ENCODE measurements at places on chromosomes 7 and 10.

DNA sequence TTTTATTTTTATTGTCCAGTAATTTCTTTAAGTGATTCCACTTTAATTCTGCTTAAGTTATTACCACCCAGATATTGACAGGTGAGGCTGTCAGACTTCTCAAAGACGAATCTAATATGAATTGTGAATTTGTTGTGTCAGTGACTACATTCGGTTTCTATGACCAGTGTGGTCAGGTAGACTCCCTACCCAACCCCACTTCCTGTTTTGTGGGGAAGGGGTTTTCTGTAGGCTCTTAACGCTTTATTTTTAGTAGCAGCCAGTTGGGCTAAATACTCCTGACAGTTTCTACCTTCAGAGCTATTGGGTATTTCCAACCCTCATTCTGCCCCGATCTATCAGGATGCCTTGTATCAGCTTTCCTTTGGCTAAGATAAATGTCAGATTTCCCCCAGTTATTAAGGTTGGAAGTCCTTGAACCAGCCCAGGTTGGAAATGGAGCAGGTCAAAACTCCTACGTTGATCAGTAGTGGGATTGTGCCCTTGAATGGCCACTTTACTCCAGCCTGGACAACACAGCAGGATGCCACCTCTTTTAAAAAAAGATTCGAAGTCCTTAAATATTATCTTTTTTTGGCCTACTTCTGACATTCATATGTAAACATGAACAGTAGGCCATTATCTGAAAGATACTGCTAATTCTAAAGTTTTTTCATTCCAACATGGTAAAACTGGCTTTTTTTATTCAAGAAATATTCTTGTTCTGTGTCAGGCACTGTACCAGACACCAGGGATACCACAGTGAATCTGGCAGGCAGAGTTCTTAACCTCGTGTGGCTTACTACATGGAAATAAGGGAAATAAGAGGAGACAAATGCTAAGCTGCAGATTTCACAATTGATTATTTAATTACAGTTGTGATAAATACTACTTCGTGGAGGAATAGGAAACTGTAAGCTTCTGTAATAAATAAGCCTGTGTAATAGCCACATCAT, 133.3 kb upstream of the SAMD8 start:
- DNase-seq: no peak

- DNase-seq: no peak
Observed at GRCh38 chr7:18283045-18283444, 212.5 kb upstream of the HDAC9 start.

DNA sequence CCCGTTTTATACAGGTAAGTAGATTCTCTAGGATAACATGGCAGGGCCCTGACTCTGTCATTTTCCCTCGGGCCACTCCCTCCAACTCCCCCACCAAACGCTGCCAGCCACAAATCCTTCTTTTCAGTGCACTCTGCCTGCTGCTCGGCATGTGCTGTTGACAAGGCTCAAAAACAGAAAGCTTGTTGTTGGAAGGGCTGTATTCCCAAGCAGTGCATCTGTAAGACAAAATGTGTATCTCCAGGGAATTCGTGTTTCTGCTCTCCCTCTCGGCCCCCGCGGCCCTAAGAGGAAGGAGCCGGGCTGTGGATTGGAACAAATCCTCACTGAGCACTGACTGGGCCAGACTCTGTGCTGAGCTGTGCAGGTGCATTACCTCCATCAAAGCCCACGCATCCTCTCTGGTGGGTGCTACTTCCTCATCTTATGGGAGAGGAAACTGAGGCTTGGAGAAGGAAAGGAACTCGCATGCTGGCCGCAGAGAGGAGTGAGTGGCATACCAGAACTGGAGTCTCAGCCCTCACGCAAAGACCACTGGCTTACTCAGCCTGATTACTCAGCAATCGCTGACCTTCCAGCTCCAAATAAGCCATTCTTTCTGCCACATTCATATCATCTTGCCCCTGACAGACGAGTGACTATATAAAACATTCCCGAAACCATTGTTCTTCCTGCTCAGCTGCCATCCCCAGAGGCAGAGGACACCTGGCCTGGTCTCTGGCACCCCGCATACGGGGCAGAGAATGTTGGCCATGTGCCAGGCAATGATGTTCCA, 33.5 kb upstream of the ENO4 start:
- DNase-seq: no peak

DNA sequence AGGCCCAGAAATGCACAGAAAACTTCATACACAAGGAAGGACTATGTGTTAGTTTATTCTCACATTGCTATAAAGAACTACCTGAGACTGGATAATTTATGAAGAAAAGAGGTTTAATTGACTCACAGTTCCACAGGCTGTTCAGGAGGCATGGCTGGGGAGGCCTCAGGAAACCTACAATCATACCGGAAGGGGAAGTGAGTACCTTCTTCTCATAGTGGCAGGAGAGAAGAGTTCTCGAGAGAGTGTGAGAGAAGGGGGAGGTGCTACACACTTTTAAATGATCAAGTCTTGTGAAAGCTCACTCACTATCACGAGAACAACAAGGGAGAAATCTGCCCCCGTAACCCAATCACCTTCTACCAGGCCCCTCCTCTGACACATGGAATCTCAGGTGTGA, 16.8 kb upstream of the RAMP3 start:
- DNase-seq: no peak

GRCh38 chr7:92260248-92260781, 14.5 kb downstream of the ANKIB1 start:
- DNase-seq: no peak

GRCh38 chr7:101905203-101905865, 87.9 kb downstream of the CUX1 start:
- no peak for DNase-seq

- DNase-seq: no peak
Observed at GRCh38 chr7:123275036-123275753, 75.4 kb upstream of the SLC13A1 start.

- DNase-seq: no peak
Observed at GRCh38 chr7:137916980-137917645, 70.3 kb upstream of the DGKI start.

GRCh38 chr7:54781134-54781920, 22.3 kb upstream of the SEC61G start:
- DNase-seq: no peak

- no peak for DNase-seq
Observed at GRCh38 chr10:66842867-66843266, 83.0 kb upstream of the LRRTM3 start.

- peak; percentile 76 for DNase-seq
Observed at GRCh38 chr7:73811760-73812168, 19.0 kb upstream of the CLDN4 start.

- DNase-seq: no peak
Observed at GRCh38 chr7:5500777-5501350, 77.2 kb upstream of the TNRC18 start.

DNA sequence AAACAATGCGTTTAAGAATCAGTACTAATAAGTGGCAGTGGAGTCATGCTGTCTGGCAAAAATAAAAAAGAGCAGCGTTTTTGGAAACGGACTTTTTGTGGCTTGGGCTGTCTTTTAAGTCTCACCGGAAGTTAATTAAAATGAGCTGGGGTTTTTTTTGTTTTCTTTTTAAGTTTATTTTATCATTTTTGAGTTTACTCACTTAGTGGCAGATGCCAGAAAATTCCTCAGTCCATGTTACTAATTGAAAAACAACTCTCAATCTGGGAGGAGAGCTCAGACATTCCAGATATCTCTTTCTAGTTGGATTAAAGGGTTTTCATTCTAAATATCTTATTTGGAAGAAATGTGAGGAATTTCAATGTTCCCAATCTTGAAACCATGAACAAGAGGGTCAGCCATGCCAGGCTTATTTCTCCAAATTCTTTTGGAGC, 133.8 kb upstream of the AGR3 start:
- no peak for DNase-seq

DNA sequence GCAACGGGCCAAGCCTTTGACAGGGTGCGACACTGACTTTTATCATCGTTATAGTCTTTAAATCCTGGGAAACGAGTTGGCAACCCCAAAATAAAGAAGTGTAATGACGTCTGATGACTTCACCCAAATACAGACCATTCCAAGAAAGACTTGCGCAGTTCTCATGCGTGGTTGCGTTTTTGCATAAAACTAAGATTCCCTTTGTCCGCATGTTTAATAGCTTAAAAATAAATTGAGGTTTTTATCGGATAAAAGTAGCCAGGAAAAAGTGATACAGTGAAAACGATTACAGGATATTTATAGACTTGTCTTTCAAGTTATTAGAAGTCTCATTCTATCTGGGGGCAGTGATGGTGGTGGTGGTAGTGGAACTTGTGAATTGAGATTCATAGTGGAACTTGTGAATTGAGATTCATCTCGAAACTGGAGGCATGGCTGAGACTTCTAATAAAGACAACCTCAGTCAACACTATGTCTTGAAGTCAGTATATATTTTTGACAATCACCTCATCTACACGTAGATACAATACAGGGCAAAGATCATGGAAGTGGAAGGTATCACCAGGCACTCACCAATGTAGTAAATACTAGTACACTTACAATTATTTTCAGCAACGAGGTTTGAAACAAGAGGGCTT, 1.2 kb upstream of the NAMPT start:
- DNase-seq: no peak

DNA sequence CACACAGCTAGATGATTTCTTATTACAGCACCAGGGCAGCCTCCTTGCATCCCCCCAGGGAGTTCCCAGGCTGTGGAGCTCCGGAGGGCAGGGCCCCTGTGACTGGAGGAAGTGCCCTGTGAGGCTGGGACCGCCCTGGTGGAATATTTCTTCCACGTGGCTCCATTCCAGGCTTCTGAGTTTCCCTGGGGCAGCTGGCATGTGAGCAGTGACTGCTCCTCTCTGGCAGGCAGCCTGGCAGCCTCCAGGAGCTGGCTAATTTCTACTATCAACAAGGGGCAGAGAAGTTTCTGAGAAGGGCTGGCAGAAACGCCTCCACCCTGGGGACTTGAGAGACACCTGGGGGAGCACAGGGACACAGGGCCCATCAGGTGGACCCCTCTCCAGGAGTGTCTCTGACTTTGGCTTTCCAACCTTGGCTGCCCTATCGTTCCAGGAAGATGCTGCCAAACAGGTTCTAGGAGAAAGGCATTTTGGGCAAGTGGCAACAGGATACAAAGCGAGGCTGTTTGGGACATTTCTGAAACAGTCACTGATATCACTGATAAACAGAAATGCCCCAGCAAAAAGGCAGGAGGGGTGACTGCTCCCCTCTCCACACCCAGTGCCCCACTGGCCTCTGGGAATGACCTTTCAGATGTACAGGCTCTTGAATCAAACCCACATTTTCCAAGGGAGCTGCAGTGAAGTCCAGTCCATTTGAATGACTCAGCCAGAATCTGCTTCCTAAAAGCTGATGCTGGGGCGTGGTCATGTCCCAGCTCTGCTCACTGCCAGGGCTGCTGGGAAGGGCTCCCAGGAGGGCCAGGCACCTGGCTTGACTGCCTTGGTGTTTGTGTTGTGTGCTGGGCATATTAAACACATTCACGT, 16.1 kb downstream of the MYOF start:
- DNase-seq: peak; percentile 93

DNA sequence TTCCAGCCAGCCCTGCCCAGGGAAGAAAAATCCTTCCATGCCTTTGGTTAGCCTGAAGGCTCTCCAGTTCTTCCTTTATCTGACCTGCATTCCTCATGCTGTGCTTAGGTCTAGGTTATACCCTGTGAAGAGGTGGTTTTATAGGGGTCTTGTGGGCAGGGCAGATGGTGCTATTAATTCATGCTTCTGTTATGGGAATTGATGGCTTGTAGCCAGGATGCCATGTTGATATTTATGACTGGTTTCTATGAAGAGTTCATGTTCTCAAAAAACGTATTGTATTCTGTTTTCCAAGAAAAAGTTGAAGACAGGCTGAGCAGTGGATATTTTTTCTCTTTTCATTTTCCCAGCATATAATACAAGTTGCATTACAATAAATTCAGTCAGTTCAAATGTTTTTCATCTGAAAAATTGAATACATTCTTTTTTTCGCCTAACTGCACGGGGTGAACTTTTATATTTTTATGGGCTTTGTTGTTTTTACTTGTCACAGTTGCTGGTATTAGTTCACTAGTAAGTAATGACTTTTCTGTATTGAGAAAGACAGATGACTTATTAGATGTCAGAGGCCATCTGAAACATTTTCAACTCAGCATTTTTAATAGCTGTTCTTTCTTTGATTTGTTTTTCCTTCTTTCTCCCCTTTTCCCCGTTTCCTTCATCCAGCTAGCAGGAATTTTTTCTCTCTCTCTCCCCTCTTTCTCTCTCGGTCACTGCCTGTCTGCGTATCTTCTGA, 322.8 kb downstream of the LRMDA start:
- DNase-seq: no peak

- no peak for DNase-seq
Observed at GRCh38 chr10:3948843-3949242, 163.8 kb upstream of the KLF6 start.

DNA sequence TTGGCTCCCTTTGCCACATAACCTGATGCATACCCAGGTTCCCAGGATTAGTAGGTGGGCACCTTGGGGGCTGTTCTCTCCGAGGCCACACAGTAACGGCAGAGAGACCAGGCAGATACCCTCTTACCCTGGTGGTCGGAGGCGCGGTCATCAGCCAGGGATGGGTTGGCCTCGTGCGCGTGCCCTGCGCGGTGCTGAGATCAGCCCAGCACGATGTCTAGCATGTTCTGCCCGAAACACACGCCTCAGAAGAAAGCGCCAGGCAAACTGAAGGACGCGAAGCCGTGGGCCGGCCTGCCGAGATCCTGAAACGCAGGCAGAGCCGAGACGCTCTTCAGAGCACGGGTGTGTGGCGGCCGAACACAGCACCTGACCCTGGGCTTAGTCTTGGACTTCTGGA, 34.7 kb upstream of the CFAP46 start:
- peak; percentile 15 for DNase-seq

- DNase-seq: no peak
Observed at GRCh38 chr7:144391823-144392255, 11.7 kb downstream of the NOBOX start.

DNA sequence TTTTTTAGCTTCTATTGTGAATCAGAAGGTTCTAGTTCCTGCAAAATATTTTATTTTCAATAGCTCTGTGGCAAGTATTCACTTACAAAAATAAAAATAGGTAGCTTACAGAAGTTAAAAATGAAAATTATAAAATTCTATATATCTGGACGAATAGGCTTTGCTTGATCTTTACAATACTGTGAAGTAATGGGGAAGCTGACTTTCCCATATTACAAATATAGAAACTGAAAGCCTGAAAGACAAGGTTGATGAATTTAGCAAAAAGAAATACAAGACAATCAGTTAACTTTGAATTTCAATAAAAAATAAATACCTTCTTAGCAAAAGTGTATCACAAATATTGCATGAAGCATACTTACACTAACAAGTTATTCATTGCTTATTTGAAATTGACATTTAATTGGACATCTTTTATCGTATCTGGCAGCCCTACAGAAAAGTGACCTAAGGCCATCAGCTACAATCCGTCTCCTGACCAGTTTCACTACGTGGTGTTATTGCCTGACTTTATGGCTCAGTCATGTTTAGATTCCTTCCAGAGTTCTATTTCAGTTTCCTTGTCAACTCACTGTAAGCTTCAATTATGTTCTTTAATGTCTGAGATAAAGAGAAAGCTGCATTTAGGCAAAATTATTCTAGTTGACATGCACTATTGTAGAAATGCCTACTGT, 310.5 kb upstream of the HGF start:
- DNase-seq: no peak

GRCh38 chr10:128859738-128860386, 607.2 kb upstream of the MGMT start:
- no peak for DNase-seq
